ENCODE measurements at places on chromosomes 11 and 22.

DNA sequence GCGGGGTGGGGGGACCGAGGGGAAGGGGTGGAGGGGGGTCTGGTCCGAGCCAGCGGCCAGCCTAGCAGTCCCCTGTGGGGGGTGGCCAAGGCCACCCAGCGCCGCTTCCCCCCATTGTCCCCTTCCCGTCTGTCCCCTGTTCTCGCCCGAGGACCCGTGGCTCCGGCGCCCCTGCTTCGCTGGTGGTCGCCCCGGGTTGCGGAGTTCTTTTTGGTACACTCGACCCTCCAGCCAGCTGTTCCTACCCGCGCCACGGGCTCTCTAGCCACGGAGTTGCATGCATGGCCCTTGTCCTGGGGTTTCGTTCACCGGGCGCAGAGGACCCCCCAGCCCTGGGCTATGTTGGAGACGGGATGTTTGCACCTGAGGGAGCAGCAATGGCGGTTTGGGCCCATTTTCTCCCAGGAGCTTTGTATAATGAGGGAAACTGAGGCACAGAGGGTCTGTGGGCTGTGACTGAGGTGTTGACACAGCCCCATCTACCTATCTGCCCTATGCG is 489 bp downstream of the RNF214 start:
- no peak for DNase-seq

- no peak for DNase-seq
Measured at GRCh38 chr11:45982656-45983470, 60.4 kb downstream of the LARGE2 start.

DNA sequence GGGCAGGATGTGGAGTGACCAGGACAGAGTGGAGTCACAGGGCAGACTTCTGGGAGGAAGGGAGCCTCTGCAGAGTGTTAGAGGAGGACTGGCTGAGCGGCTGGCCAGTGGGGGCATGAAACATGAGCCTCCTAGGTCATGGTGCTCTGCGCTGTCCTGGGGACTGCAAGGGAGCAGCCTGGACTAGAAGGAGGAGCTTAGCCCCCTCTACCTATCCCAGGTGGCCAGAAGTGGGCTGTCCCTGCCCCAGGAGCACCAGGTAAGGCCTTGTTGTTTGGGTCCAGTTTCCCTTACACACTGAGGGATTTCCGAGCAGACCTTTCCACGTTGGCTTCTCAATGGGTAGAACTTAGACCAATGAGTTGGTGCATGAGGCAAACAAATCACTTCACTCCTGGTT is 7.4 kb downstream of the PKNOX2 start:
- DNase-seq, result no peak

DNA sequence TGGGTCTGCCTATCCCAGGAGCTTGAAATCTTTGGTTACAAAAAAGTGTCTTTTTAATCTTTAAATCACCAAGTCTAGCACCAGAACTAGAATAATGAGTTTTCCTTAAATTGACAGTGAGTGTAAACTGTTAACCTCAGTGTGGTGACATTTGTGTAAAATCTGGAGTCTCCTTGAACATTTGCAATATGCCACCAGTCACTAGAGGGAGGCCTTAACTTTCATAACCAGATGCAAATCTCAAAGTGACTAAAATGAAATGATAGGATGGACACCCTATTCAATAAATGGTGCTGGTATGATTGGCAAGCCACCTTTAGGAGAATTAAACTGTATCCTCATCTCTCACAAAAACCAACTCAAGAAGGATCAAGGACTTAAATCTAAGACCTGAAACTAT is 8.3 kb upstream of the SCGB1D2 start:
- DNase-seq, result no peak

DNA sequence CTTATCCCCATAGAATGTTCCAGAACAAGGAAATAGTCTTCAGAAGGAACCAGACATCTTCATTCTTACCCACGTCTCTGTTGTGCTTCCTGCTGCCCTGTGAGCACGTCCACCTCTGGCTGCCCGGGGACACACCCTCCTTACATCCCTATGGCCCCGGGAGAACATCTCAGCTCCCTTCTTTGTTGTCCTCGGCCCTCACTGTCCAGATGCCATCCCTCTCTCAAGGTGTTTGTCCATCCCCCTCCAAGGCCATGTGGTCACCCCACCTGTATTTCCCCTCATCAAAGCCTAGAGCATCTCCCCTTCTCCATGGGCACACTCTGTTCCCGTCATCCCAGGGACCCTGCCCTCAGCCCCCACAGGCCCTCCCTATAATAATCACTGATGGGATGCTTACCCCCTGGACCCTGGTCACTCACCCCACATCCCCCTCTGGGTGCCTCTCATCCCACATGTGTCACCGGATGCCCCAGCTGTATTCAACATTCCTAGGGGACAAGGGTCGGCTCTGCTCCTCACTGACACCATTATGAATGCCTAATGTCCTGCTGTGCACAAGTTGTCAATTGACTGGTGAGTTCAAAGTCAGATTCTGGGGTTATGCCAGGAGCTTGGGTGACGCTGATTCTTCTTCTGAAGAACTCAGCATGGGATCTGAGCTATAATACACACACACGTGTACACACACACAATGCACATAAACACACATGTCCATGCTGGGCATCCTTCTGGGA is 28.8 kb downstream of the IGLL5 start:
- DNase-seq, result no peak

GRCh38 chr11:57979532-57980079 is 44.1 kb upstream of the OR9Q1 start:
- DNase-seq, result no peak

- DNase-seq, result no peak
Measured at GRCh38 chr11:68338051-68338780, 25.8 kb downstream of the LRP5 start.

- DNase-seq, result no peak
Measured at GRCh38 chr11:134460062-134460561, 48.1 kb upstream of the B3GAT1 start.

All from esophagus squamous epithelium (tissue), 5 donors.